ENCODE measurements at places on chromosomes 16 and 17.

DNA sequence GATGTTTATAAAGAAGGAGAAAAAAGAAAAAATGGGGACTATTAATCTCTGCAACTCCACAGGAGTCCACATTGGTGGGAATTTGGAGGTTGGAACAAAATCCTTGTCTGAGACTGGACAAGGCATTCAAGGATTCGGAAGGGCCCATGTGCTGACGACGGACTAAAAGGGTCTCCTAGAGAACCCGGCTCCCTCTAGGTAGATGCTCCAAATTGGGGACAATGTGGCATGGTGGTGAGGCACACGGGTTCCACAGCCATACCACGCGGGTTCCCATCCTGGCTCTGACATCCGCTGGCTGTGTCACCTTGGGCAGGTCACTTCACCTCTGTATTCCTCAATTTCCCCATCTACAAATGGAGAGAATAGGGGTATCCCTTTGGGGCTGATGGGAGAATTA, 227.4 kb downstream of the C16orf78 start:
- no peak for DNase-seq

DNA sequence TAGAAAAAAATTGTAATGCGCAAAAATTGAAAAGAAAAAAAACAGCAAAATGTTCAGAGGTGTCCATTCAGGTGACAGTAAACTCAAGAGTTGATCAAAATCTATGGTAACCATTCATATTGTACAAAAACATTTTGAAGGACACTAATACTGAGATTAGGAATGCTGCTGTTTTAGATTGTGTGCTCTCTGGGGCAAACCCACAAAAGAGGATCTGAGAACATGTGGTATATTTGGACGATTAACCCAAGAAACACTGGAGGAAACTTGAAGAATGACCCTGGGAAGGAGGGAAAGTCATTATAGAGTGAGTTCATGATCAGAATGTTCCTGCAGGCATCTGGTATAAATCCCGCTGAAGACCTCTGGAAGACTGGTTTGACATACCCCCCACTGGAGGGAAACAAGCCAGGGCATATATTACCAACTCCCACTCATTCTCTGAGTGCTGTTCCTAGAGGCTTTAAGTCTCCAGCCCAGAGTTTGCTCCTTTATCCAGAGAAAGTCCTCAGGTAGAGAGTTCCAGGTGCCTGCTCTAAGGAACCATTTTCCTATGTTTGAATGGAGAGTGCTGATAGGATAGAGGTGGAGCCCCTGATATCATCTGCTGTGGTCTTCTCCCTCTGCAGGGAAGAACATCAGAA, 1.2 kb downstream of the KRTAP4-2 start:
- DNase-seq, result no peak

GRCh38 chr16:26983426-26983825, 83.3 kb upstream of the C16orf82 start:
- DNase-seq, result no peak

DNA sequence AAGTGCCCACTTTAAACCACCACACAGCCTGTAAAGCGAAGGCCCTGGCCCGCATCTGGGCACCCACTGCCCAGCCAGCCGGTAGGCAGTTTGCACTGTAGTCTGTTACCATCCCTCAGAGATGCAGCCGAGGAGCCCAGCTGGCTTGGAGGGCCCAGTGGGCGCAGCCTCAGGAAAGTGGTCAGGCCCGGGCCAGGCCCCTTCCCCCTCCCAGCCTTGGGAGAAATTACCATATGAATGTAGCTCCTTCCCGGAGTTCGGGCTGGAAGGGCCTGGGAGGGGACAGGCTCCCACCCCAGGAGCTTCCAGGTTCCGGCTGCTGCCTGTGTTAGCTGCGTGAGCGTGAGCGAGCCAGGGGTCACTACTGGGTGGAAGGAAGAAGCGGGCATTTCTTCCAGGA, 325.4 kb downstream of the SEC14L1 start:
- no peak for DNase-seq

DNA sequence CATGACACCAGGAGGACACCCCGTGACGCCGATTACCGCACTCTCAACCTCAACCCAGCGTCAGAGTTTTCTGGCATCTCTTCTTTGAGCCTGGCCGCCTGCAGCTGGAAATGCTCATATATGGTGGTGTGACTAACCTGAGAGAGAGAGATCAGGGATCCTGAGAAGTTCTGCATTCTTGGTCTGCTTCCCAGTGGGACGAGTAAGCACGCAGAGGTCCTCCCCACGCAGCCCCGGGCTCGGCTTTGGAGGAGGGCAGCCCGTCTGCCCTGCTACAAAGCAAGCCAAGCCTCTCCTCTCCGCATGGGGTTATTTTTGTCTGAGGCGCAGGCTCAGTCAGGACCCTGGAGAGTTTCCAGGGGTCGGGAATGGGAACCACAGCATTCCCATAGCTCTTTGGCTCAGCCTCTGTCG, 16.5 kb downstream of the CRISPLD2 start:
- DNase-seq, result no peak

GRCh38 chr16:85612191-85612800, 826 bp upstream of the GSE1 start:
- no peak for DNase-seq

DNA sequence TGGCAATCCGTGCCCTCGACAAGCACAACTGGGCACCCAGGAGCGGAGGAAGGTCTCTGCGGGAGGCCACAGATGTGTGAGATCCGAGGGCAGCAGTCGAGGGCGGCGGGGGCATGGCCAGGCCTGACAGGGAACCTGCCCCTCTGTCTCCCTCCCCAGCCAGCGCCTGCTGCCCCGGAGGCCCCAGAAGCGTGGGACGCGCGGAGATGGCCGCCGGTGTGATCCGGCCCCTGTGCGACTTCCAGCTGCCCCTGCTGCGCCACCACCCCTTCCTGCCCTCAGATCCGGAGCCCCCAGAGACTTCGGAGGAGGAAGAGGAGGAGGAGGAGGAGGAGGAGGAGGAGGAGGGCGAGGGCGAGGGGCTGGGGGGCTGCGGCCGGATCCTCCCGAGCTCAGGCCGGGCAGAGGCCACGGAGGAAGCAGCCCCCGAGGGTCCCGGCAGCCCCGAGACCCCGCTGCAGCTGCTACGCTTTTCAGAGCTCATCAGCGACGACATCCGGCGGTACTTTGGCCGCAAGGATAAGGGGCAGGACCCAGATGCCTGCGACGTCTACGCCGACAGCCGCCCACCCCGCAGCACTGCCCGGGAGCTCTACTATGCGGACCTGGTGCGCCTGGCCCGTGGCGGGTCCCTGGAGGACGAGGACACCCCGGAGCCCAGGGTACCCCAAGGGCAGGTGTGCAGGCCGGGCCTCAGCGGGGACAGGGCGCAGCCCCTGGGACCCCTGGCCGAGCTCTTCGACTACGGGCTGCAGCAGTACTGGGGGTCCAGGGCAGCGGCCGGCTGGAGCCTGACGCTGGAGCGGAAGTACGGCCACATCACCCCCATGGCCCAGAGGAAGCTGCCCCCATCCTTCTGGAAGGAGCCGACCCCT, 1.7 kb downstream of the PERCC1 start:
- DNase-seq, result no peak

- no peak for DNase-seq
These were observed 10.9 kb downstream of the SLC43A2 start for GRCh38 chr17:1617620-1618174.

GRCh38 chr17:57485566-57485865, 229.2 kb downstream of the MSI2 start:
- DNase-seq, result no peak

- no peak for DNase-seq
These were observed 14.0 kb downstream of the UBE2O start for GRCh38 chr17:76438906-76439305.

GRCh38 chr16:78549366-78549765, 449.9 kb downstream of the WWOX start:
- DNase-seq, result no peak

GRCh38 chr16:88548985-88549384, 21.2 kb upstream of the ZC3H18 start:
- DNase-seq, result no peak

DNA sequence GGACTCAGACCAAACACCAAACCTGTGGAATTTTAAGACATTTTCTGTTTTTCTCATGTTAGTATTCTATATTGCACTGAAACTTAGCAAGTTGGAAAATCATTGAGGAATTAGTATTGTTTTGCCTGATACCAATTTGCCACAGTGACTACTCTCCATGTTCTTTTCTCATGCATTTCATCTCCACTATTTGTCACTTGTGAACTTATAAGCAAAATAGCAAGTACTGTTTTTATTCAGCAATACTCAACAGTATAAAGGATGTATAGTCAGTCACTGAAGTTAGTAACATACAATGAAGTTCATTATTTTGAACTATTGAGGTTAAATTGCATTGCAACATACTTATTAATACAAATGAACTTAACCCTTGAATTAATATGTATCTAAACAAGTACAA, 5.8 kb upstream of the VPS35L start:
- no peak for DNase-seq

GRCh38 chr17:31373150-31374093, 18.1 kb upstream of the RAB11FIP4 start:
- DNase-seq, result no peak

DNA sequence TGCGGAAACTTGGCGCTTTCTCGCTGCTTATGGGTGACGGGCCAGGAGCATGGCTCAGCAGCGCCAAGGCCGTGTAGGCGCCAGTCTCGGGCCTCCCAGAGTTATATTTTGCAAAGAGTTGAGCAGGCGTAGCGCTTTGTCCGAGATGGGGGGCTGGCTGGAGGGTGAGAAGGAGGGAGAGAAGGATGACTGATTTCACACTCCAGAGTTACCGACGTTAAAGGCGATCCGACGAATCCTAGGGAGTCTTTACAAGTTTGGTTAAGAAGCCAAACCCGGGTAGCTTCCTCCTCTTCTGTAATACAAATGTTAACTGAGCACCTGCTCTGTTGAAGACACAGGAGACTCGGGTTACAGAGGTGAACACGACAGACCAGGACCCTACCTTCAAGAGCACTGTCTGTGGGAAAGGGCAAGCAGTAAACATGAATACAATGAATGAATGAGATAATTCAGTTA, 782 bp downstream of the POLR2A start:
- DNase-seq, result no peak

DNA sequence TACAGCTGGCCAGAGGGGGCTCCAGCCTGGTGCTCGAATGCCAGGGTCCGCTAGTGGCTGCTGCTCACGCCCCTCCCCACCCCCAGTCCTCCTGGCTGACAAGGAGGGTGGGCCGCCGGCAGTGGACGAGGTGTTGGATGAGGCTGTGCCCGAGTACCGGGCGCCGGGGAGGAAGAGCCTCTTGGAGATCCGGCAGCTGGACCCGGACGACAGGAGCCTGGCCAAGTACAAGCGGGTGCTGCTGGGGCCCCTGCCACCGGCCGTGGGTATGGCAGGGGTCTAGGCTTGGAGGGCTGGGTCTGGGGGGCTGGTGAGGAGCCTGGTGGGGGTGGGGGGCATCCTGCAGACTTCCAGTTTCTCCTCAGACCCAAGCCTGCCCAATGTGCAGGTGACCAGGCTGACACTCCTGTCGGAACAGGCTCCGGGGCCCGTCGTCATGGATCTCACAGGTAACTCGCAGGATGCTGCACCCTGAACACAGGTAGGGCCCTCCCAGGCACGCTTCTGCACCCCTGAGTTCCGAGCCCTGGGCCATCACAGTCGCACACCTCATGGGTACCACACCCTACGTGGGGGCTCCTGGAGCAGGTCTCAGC, 1.2 kb upstream of the PDIA2 start:
- no peak for DNase-seq

DNA sequence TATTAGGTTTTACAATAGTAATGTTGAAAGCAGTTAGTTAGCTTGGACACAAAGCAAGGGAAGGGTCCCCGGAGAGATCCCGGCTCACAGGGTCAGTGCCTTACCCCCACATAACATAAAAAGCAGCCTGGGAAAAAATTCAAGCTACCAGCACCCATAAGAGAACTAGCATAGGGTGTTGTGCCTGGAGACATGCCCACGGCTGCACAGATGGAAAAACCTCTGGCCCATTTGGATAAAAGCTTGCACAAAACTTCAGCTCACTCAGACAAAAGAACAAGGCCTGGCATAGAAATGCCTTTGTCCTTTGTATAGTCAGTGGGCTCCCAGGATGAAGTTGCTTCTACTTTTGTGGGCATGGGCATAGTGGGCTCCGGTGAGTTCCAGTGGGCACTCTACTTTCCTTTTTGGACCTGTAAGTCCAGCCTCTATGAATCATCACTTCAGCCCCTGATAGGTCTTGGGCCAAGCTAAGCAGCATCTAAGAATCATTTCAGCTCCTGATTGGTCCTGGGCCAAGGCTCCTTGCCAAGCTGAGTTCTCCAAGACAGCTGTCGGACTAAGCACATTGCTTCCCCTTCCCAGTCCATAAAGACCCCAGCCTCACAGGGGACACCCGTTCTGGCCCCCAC, 1.3 kb upstream of the RDM1 start:
- no peak for DNase-seq

GRCh38 chr16:55912022-55912421, 36.8 kb upstream of the CES5A start:
- DNase-seq, result no peak

- DNase-seq, result no peak
These were observed 52.0 kb downstream of the IRX6 start for GRCh38 chr16:55376045-55376444.

DNA sequence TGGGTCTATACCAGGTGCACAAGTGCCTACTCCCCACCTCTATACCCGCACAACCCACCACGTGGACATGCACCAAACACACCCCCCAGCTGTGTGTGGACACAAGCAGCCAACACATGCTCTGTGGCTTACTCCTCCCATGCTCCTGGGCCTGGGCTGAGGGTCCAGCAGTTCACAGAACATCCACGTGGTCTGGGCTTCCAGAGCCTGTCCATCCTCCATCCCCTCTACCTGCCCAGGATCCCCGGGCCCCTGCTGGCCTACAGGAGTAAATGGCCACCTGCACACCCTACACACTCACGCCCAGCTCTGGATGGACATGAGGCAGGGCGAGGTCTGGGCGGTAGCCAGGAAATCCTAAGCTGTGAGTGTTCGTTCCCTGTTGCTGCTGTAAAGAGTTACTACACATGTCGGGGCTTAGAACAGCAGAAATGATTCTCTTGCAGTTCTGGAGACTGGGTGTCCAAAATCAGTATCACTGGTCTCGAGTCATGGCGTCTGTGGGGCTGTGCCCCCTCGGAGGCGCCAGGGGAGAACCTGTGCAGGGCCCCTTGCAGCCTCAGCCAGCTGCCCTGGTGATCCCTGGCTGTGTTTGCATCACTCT, 15.0 kb upstream of the RAI1 start:
- no peak for DNase-seq
